Ureter (tissue), 1 donor: ENCODE measurements at places on chromosomes 6 and 20. TPM values are rescaled to one million over a fixed set of nuclear protein-coding genes. Genes with fewer than 3 reads are reported as not detected.

The EPB41L1 gene
- total RNA-seq: 165 TPM

The PBOV1 gene
- total RNA-seq: not detected

DNA sequence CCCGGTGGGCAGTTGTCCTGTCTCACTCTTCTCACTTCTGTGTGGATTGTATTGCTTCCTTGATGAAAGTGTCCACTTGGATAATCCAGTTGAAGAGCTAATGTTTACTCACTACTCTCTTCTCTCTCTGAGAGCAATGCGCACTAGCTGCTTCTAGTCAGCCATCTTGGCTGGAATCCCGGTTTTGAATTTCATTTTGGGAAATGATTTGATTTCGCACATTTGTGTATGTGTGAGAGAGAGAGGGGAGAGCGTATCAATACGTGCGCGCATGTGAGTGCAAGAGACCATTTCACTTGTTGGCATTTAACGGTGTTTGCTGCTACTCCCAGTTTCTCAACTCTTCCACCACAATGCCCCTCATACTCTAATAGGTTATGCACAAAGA is 67.8 kb downstream of the KLHL32 start:
- no peak for DNase-seq

GRCh38 chr6:68279793-68280557 is 355.1 kb upstream of the ADGRB3 start:
- DNase-seq: no peak

DNA sequence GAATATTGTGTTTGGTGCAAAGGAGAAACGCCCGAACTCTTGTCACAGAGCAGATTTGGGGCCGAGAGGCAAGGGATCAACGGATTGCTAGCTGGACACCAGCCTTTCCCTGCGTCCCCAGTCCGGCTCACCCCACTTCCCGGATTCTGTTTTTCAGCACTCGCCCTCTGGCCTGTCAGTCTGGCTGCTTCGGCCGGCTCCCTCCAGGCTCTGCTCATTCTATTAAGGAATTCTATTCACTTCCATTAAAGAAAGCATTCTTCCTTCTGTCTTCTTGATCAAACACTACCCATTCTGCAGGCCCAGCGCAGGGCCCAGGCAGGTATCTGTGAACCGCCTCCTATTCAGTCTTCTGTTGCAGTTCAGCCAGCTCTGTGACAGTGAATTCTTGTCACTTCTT is 91.7 kb downstream of the RNF182 start:
- DNase-seq: no peak

DNA sequence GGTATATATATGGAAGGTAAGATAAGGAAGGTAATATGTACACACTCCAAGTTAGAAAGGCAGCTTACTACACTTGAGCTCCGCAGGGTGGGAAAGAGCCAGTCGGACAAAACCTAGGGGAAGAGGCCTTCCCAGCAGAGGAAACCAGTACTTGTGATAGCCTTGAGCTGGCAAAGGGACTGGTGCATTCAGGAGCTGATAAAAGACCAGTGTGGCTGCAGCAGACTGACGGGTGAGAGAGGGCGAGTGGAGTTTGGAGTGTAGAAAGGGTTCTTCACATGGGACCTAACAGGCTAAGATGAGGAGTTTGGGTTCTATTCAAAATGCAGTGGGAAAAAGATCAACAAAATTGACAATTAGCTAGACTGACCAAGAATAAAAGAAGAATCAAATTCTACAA is 49.3 kb upstream of the KIF13A start:
- DNase-seq: no peak
